Articular chondrocyte of knee joint (primary cell): ENCODE measurements at places on chromosomes 4 and X. TPM values are rescaled to one million over a fixed set of nuclear protein-coding genes. Genes with fewer than 3 reads are reported as not detected.

The ABCG2 gene
- total RNA-seq, result 0.39 and 0.65 TPM in 2 replicates

The SCML1 gene
- 16.6 and 19.7 TPM in 2 replicates for total RNA-seq

The POU3F4 gene
- not detected in 2 replicates for total RNA-seq

The ZCCHC12 gene
- 0.11 and 0.13 TPM in 2 replicates for total RNA-seq

The SLC6A8 gene
- 14.9 and 22.5 TPM in 2 replicates for total RNA-seq

The MAGEC3 gene
- total RNA-seq, result not detected in 2 replicates

The IQCM gene
- 0.11 and 0.26 TPM in 2 replicates for total RNA-seq
